ENCODE measurements at places on chromosomes 6 and 20.

GRCh38 chr20:15875446-15875845 lies 697.8 kb downstream of the KIF16B start:
- DNase-seq: no peak

- no peak for DNase-seq
These were observed 557.2 kb upstream of the AGPAT4 start for GRCh38 chr6:161830866-161831616.

DNA sequence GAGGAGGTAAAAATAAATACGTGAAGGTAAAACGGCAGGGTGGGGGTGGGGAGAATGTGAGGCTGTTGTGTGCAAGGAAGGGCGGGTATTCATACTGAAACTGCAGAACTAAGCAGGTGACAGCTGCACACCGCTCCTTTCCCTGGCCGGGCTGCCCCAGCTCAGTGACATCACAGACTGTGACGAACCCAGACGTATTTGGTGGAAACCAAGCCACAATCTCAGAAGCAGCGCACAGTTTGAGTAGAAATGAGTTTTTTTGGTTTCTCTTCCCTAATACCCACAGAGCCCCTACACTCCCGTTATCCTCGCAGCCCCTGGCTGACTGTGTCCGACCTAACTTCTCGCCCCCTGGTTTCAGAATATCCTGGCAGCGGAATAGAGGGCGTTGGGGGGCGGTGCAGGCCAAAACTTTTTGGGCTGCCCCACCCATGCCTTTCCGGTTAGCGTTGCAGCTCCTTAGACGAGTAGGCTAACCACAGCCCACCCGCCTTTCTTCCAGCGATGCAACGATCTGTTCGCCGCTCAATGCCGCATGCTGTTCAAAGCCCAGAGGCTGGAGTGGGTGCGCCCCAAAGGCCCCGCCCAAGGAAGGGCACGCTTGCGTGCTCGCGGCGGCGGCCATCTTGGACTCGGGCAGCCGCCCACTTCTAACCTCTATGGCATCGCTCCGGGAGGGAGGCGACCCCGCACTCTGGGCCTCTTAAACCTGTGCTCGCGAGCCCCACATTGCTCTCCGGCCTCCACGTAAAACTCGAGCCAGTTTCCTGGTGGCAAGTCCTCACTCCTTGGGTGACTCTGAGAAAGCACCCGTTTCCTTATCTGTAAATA lies 9.1 kb downstream of the BAK1 start:
- peak; percentile 94 for DNase-seq

GRCh38 chr6:136549300-136550044 lies 750 bp downstream of the MAP7 start:
- no peak for DNase-seq

DNA sequence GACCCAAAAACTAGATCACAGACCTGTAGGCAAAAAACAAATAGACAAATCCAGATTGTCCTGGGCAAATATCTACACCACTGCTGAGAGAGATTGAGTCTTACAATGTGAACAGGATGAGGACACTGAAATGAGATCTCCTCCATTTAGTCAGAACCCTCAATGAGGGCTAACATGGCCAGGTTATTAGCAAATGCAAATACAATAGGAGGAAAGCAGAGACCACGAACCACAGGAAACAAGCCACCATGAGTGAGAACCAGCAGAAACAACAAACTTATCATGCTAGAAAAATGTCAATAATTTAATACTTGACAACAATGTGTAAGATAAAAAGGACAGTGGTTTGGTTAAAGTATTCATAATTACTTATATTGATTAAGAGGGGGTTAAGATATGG lies 162.8 kb downstream of the SYNE1 start:
- DNase-seq: no peak

- DNase-seq: no peak
These were observed 73.3 kb downstream of the AKAP12 start for GRCh38 chr6:151313066-151313491.

DNA sequence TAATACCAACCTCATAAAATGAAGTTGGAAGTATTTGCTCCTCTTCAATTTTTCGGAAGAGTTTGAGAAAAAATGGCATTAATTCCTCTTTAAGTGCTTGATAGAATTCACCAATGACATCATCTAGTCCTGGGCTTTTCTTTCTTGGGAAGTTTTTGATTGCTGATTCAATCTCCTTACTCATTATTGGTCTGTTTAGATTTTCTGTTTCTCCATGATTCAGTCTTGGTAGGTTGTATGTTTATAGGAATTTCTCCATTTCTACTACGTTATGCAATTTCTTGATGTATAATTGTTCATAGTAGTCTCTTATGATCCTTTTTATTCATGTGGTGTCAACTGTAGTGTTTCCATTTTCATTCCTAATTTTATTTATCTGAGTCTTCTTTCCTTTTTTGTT lies 176.9 kb upstream of the PRND start:
- DNase-seq: no peak

DNA sequence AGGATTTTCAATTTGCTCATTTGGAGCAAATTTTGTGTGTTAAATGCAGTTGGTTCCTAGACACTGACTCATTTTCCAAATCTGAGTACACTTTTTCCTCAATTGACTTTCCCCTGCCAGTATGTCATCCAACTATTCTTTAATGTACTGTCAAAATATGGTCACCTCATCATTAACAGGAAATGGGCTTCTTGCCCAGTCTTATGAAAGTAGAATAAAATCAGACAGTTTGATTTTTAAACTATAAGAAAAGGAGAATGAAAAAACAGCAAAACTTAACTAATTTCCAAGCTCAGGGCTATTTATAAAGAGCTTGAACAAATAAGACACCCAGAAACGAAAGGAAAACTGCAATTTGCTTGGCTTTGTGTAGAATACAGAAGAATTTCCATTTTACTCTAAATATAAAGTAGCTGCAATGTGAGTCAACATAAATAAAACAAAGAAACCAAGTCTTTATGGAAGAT lies 43.7 kb upstream of the RAB23 start:
- DNase-seq: no peak

- no peak for DNase-seq
These were observed 253.0 kb downstream of the FARS2 start for GRCh38 chr6:5514353-5514752.

DNA sequence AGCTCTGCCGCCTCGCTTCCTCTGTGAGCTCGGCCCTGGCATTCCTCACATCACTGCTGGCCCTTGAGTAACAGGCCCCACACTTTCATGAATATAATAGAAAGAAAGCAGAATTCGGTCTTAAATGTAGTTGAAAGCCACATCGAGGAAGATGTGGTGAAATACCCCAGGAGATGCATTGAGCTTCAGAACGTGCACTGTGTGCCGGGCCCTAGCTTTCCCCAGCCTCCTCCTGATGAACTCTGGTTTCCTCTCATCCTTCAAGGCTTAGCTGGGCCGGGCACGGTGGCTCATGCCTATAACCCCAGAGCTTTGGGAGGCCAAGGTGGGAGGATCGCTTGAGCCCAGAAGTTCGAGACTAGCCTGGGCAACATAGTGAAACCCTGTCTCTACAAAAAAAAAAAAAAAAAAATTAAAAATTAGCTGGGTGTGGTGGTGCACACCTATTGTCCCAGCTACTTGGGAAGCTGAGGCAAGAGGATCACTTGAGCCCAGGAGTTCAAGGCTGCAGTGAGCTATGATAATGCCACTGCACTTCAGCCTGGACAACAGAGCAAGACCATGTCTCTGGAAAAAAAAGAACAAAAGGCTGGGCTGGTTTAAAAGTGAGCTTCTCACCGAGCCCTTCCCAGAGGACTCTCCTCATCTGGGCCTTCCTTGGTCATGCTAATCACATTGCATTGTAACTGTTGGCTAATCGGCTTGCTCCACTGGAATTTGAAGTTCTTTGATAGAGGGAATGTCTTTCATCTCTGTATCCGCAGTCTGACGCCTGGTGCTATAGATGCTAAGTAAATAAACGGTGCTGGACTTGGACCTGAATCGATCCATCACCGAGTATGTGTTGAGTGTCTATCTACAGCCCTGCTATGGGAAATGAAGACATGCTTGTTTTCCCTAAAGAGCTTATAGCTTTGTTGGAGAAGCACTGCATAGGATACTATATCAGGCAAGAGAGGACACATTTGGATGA lies 43.8 kb upstream of the FOXQ1 start:
- no peak for DNase-seq

- no peak for DNase-seq
These were observed 231.2 kb upstream of the ZFP64 start for GRCh38 chr20:52422574-52423336.
